ENCODE measurements at places on chromosomes 16 and 17.

DNA sequence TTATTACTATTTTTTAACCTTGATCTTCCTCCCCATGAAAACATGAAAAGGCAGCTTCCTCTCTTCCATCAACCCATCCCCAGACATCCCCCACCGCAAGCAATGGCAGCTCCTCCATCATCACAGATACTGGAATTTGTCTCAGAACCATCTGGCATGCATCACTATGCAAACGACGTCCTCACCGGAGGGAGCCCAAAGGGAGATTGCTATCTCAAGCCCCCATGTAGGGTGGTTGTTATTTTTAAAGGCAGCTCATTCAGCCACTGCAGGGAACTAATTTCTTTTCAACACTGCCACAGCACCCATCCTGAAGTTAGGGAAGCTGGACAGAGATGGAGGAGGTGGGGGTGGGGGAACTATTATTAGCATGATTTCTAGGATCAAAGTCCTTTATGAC is 222.5 kb downstream of the FOXL1 start:
- DNase-seq: no peak

DNA sequence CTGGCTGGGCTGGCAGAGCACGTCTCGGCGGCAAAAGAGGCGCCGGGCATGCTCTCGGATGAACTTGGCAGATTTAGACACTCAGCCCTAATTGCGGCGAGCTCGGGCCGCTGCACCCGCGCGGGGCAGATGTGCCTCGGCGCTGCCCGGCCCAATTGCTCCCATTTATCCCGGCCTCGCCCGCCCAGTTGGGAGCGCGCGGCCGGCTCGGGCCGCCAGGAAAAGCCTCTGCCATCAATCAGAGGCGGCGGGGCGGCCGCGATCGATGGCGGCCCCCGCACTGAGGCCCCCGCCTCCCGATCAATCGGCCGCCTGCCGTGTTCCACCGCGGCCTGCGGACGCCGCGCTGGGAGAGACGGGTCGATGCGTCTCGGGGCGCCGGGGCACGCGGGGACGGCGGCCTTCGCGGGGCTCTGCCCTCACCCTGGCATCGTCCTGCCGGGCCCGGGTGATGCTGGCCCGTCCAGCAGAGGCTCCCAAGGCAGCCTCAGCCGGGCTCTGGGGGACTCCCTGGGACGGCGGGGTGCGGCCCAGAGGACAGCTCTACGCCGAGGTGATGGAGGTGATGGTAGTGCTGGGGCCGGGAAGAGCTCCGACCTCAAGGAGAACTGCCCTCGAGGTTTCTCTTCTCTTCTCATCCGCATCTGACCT is 200.9 kb upstream of the N4BP1 start:
- DNase-seq: no peak

- DNase-seq: no peak
Observed at GRCh38 chr17:58352596-58353388, 791 bp upstream of the SUPT4H1 start.

- no peak for DNase-seq
Observed at GRCh38 chr17:10648381-10648780, 8.7 kb downstream of the MYH3 start.

- no peak for DNase-seq
Observed at GRCh38 chr16:50550866-50551641, 2.9 kb downstream of the NKD1 start.

DNA sequence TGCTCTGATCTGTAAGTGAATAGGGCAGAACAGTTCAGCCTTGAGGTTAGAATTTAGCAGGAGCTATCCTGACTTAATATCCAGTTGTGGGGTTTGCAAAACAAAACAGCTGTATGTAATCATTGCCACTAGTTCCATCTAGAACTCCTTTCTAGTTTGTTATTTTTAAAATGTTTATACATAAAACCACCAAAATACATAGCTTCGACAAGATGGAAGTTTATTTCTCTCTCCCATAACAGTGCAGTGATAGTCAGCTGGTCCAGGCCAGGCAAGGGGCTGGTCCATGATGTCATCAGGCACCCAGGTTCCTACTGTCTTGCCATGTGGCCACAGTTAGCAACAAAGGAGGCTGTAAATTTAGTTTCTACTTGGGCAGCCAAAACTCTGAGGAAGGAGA is 10.5 kb upstream of the PLK1 start:
- no peak for DNase-seq

DNA sequence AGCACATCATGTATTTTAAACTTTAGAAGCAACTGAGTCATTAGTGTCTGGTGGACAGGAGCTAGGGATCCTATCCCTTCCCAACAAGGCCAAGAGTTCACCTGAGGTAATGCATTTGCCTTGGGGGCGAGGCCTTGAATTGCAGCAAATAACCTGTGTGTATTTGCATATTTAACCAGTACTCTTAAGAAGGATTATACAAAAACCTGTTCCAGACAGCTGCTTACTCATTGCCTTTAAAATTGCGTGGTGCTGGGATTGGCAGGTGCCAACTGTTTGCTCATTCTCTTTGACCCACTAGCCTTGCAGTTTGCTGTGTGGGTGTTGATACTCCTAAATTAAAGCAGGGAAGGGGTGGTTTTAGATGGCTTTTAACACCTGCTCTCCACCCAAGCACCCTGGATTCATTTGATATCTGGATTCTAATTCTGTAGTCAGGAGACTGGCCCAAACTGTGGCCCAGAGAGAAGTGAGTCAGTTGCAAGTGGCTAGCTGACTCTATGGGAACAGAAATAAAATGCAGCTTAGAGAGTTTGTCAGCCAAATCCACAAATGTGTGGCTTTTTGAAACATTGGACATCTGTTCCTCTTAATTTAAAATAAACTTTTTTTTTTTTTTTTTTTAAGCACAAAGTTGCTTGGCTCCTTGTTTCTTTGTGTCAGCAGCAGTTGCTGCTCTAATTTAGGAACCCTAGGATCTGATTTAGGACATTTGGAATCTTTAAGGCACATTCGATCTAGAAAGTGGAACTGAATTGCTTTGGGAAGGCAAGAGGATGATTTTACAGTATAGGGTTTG is 46.9 kb downstream of the TUBD1 start:
- DNase-seq: peak; percentile 99

DNA sequence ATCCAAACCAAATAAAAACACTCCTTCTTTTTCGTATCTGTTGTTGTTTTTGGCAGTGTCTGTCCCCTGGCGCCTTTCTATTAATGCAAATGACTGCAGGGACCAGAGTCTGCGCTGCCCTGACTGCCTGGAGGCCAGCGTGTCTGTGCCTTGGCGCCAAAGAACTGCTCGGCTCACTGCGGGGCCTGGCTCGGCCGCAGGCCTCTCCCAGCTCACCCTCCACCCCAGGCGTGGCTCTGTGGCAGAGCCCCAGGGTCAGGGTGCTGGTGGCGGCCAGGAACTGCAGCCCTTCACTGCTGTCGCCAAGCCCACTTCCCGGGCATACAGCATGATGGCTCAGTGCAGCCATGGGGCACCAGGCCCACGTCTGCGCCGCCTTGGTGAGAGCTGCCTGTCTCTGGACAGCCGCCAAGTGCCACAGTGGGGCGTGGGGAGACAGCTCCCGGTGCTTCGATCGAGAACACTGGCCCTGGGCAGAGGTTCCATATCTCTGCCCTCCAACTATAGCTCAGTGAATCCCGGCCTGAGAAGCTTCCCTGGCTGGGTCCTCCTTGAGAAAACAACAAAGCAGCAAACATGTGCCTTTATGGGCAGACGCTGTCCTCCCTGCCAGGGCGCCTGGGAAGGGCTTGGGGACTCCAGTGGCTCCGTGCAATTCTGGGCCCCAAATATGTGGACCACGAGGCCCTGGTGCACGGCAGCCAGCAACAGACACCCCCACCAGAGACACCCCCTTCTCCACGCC is 11.1 kb downstream of the CANT1 start:
- DNase-seq: no peak

GRCh38 chr17:32976605-32977004 is 15.0 kb upstream of the SPACA3 start:
- no peak for DNase-seq

- DNase-seq: no peak
Observed at GRCh38 chr17:81054881-81055370, 20.0 kb downstream of the BAIAP2 start.

DNA sequence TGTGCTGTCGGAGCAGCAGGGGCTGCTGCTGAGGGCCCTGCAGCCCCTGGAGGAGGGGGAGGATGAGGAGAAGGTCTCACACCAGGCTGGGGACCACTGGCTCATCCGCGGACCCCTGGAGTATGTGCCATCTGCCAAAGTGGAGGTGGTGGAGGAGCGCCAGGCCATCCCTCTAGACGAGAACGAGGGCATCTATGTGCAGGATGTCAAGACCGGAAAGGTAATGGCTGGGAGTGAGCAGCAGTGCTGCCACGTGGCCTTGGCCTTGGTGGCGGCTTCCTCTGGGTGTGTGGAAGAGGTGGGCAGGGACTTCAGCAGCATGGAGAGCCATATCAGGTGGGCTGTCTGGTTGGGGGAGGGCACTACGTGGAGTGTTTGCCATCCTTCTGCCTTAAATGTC is 20.0 kb downstream of the MVP start:
- DNase-seq: no peak

GRCh38 chr17:58325976-58326468 is 2.6 kb downstream of the TSPOAP1 start:
- no peak for DNase-seq

- DNase-seq: no peak
Observed at GRCh38 chr16:72442385-72443158, 270.6 kb upstream of the PMFBP1 start.

GRCh38 chr16:7722761-7723160 is 390.1 kb downstream of the RBFOX1 start:
- no peak for DNase-seq

DNA sequence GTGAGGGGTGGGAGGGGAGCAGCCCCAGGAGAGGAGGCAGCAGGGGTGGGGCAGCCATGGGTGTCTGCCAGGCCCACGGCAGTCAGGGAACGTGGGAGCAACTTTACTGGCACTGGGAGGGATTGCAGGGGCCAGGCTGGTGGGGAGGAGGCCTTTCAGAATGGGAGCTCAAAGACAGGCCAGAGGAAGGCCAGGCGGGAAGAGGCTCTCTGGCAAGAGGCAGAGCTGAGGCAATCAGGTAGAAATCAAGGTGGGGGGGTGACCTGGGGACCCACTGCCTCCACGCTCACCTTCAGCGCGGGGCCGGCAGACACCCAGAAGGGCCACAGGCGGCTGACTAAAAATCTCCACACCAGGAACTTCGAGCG is 11.9 kb upstream of the GSE1 start:
- no peak for DNase-seq

- no peak for DNase-seq
Observed at GRCh38 chr17:74303305-74303704, 22.7 kb upstream of the KIF19 start.

GRCh38 chr17:6166492-6167179 is 96.5 kb downstream of the WSCD1 start:
- DNase-seq: no peak

GRCh38 chr17:2783310-2784030 is 12.8 kb upstream of the RAP1GAP2 start:
- no peak for DNase-seq

DNA sequence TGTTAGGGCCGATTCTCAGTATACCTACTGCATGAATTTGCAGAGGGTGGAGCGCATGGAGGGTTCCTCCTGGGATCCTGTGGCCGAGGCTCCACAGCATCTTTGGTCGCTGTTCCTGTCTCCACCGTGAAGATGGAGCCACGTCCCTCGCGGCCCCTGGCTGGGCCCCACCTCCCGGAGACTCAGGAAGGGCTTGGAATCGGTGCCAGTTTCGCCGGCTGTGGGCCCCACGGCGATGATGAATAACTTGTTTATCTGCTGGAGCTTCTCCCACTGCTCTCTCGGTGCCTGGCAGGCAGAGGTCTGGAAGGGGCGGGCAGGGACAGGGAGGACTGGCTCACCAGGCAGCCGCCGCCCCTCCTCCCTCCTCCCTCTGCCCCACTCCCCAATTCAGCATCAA is 8.1 kb downstream of the SLC5A11 start:
- DNase-seq: no peak

DNA sequence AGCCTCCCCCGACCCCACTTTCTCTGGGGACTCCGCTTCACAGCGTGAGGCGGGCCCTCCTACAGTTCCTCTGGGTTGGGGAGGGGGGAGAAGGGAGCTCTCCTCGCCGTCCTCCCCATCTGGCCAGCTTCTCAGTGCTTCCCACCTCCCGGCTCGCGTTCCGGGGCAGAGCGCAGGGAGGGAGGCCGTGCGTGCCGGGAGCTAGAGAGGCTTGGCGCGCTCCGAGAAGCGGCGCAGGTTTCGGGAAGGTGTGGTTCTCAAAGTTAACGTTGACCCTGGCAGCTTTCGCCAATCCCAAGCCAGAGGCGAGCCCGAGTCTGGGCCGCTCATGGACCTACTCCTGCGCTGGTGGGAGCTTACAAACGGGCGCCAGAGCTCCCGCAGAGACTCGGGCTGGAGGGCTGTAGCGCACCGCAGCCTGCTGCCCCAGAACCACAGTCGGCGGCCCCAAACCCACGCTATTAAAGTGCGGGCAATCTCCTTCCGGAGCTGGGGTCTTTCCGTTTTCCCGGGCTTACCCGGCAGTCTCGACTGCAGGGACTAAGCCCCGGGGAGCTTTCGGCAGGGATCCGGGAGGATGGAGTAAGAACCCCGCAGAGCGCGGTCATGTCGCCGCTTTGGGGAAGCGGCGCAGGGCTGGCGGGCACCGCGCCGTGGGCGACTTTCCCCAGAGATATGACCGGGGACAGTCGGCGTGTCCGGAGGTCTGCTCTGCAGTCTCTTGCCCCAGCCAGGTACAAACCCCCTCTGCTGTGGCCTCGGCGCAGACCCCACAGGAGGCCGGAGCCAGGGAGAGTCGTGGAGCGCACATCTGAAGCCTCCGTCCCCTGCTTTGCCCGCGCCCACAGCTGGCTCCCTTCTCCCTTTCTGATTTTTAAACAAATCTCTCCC is 787 bp downstream of the CDH11 start:
- no peak for DNase-seq

DNA sequence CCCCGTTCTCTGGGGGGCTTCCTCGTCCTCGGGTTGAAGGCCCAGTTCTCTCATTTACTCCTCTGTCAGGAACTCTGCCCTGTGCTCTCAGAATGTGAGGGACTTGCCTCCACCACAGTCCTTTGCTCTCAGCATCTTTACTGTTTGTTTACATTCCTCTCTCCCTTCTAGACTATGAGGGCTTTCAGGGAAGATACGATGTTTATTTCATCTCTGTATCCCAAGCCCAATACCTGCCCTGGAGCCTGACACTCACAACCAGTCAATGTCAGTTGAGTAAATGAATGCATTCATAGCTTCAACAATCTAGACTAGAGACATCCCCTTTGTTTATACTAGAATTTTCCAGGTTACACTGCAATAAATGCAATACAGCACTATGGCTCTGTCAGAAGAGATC is 409.6 kb upstream of the CDH11 start:
- no peak for DNase-seq

DNA sequence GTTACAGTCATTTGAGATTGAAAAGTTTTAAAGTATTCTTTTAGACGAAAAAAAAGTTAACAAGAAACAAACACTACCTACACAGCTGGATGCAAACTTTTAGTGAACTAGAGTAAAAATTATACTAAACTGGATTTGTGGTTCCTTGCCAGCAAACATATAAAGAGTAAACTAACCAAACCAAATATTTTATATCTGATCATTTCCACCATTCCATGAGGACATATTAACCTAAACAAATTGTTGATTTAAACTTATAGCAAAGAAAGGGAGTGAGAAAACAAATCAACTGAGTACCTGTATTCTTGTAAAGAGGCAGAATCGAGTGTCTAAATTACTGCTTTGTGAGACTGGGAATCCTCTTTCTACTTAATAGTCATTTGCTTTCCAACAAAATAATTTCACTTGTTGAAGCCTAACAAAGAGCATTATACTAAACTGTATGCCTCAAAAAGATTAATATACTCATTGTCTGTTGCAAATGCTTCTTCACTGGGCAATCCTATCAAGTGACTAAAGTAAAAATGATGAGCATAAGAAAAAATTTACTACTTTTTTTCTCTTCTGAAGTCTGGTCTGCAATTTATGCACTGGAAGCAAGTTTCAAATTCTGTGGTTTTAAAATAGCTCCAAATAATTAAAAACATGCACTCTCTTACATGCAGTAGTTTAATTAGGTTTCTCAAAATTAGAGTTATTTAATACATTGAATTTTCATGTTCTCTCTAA is 37.5 kb downstream of the AKAP10 start:
- no peak for DNase-seq

Data from epithelial cell of prostate (primary cell).